ENCODE measurements at places on chromosomes 1 and 21. TPM values are rescaled to one million over a fixed set of nuclear protein-coding genes. Genes with fewer than 3 reads are reported as not detected.

The NUP210L gene
- total RNA-seq: not detected

- no peaks in the 10 kb centered on the region for H3K27me3 ChIP-seq
- DNase-seq: no peak
- H3K4me3 ChIP-seq: no peak overlapping the region
- no peak overlapping the region for H3K27ac ChIP-seq
- no peaks in the 10 kb centered on the region for H3K36me3 ChIP-seq
Observed at GRCh38 chr1:81712425-81712824, 88.3 kb upstream of the ADGRL2 start.

DNA sequence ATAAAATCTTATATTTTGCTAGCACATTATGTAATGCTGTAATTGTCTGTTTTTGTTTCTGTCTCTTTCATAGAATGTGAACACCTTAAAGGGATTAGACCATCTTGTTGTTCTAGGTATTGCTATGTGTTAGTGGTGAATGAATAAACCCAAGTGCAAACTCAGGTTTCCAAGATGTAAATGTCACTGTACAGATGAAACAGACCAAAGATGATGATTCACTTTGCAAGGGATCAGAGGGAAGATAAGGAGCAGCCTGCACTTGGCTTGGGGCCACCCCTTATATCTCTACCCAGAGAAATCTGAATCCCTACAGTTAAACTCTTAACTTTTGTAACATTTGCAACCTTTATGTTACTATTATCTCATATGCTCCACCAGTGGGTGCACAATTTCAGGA lies 25.4 kb downstream of the UROD start:
- H3K4me3 ChIP-seq: no peak overlapping the region
- H3K4me1 ChIP-seq: no peaks in the 10 kb centered on the region
- no peak overlapping the region for H3K27ac ChIP-seq
- no peaks in the 10 kb centered on the region for H3K36me3 ChIP-seq
- no peaks in the 10 kb centered on the region for H3K27me3 ChIP-seq

- H3K36me3 ChIP-seq: no peaks in the 10 kb centered on the region
- H3K27me3 ChIP-seq: no peaks in the 10 kb centered on the region
- no peak overlapping the region for H3K27ac ChIP-seq
- DNase-seq: no peak
- no peak overlapping the region for H3K4me3 ChIP-seq
Observed at GRCh38 chr1:21457654-21458053, 17.7 kb downstream of the NBPF3 start.

GRCh38 chr1:197213193-197213592 lies 54.9 kb upstream of the CRB1 start:
- no peak overlapping the region for H3K27ac ChIP-seq
- H3K27me3 ChIP-seq: no peaks in the 10 kb centered on the region
- no peak for DNase-seq
- H3K4me1 ChIP-seq: no peaks in the 10 kb centered on the region
